ENCODE measurements at places on chromosomes 4 and X. TPM values are rescaled to one million over a fixed set of nuclear protein-coding genes. Genes with fewer than 3 reads are reported as not detected.
A peak's percentile ranks its signal among the peaks of the same experiment; 100 is the strongest.

AVPR2 gene
- total RNA-seq = 2.6 TPM

PSAPL1 gene
- not detected for total RNA-seq

RTL5 gene
- total RNA-seq = 0.14 TPM

MAP9 gene
- 20.9 TPM for total RNA-seq

SRPX2 gene
- total RNA-seq = 0.22 TPM

DNA sequence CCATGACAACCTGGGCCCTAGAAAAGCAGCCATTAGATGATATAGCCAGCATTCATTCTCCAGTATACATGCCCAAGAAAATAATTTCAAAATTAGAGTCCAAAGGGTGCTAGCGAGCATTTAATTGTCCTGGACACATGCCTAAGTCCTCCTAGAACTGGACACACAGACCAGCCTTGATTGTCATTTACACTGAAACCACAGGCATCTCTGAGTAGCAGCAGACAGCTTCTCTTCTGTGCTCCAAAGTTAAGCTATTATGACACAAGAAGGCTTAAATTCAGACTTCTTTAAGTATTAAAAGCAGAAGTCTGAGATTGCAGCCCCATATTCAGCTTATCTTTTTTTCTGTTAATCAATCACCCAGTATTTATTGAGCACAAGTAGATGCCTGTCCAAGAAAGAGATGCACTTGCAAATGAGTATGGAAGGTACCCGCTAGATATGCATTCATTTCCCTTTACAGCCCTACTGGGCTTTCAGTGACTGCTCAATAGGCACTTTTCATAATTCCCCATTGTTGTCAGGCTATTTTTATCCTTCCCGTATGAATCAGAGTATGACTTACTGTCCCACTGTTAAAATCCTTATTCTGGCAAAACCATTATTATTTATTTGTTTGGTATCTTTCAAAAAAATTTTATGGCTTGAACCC is 374.1 kb downstream of the FBXW7 start:
- peak; percentile 33 for DNase-seq

DNA sequence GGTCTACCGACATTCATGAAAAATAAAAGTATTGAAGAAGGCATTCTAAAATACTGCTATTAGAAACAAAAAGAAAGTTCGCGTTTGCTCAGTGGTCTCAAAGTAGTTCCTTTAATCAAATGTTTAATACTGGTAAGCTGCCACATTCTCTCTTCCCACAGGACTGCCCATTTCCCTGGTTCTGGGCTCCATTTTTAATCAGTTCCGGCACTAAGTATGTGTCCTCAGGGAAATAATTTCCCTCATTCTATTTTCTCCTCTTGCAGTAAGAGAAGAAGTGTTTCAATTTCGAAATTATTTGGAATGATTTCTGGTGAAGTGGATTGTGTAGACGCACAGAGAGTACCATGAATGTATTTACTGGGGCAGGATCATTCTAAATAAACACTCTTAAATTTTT is 17.5 kb downstream of the VCX3A start:
- DNase-seq = no peak

DNA sequence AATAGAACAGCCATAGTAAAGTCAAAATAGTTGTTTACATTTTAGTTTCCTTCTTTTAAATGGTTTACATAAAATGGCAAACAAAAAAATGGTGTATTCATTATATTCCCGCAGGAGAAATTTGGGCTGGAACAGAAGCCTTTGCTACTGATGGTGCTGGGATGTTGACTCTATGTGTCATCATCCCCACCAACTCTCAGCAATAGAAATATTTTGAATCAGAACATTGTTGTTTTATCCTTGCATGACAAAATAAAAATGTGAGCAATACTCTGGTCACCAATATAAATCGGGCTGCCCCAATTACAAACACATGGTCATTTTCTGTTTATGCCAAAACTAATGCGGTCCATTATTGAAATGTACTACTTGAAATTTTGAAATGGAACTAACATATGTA is 1131.6 kb upstream of the PCDH7 start:
- no peak for DNase-seq

DNA sequence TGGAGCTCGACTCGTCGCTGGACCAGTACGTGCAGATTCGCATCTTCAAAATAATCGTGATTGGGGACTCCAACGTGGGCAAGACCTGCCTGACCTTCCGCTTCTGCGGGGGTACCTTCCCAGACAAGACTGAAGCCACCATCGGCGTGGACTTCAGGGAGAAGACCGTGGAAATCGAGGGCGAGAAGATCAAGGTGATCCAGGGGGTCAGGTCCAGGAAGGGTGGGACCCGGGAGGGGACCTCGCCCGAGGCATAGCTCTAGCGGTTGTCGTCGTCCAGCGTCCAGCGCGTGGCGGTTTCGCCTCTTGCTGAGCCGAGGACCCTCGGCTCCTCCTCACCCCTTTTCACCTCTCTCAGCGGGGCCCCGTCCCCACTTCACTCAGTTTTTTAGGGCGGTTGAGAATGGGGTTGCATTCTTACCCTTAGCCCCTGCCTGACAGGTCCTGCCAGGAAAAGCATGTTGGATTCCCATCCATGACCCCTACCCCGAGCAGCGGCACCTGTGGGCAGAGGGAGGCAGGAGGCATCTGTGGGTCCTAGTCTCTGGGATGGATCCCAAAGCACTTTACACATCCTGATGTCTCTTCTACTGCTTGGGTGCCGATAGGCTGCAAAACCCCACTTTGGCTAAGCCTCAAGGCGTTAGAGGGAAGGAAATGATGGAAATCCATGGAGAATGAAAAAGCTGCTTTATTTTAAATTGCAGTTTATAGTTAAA is 524 bp downstream of the RAB33A start:
- no peak for DNase-seq

DNA sequence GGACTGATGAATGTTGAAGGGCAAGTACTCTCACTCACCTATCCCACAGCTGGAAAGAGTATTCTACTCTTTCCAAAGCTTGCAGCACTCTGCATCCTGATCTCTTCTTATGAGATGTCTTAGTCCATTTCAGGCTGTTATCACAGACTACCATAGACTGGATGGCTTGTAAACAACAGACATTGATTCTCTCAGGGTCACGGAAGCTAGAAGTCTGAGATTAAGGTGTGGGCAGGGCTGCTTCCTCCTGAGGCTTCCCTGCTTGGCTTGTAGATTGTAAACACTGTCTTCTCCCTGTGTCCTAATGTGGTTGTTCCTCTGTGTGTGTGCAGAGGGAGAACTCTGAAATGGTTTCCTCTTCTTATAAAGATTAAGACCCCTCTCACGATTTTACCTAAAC is 131.2 kb downstream of the MXRA5 start:
- DNase-seq = no peak

GRCh38 chr4:54233277-54233696 is 4.2 kb downstream of the PDGFRA start:
- DNase-seq = peak; percentile 63

DNA sequence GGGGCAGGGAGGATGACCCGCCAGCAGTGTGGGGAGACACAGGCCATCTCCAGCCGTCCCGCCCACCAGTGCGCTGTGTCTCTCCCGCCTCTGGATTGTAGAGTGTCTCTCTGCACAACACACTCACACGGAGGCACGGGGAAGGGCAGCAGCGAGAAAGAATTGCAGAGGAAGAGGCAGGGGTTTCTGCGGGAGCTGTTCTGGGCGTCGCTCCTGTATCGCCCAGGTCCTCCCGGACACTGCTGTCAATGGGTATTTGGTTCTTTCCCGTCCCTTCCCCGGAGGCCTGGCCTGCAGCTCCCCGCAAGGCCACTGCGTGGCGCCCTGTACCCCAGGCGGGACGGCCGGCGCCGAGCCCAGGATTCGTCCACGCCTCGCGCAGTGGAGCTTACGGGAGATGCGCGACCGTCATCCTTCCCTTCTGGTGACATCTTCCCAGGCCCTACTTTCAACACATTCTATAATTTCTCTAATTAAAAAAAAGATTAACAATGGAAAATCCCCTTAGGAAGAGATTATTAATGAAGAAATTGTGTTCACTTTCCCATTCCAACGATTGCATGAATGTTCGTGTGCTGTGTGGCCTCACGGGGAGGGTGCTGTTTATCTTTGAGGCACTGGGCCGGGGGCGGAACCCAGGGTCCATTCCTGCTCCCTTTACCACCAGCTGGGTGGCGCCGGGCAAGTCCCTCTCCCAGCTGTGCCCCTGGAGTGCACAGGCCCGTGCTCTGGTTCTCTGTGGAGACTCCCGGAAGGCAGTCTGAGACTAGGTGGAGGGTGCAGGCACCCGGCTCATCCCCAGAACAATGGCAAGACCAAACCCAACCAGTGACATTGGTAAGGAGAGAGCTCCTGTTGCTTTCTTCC is 95.7 kb downstream of the CPZ start:
- no peak for DNase-seq

All from A172 (cell line).